ENCODE measurements at places on chromosomes 13 and 19.

DNA sequence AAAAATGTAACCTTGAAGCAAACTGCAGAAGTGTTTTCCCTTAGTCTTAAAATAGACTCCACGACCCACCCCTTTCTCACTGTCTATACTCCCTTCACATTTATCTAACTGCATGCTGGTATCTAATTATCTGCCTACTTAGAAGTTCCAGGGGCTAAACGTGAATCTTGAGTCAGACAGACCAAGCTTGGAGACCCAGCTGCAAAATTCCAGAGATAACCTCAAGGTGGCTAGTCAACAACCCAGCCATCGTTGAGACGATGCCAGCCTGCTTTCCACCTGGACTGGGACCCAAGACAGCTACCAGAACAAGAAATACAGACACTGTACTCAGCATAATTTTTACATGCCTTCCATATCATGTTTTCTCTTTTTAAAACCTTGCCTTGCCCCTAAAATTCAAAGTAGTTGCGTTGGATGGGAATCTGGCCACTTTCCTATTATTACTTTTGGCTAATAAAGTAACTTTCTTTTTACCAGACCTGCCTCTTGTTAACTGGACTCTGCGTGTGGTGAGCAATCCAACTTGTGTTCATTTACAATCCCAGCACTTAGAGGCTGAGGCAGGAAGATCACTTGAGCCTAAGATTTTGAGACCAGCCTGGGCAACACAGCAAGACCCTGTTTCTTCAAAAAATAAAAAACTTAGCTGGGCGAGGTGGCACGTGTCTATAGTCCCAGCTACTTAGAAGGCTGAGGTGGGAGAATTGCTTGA, 82.3 kb downstream of the CDADC1 start:
- no peak for DNase-seq

GRCh38 chr13:42807241-42807640, 25.9 kb downstream of the FAM216B start:
- no peak for DNase-seq

GRCh38 chr13:49220036-49220855, at the start of gene MLNR:
MLNR (plus strand) TSS chr13:49220338; CDS start chr13:49220338, 0 bp downstream.
- no peak for DNase-seq

DNA sequence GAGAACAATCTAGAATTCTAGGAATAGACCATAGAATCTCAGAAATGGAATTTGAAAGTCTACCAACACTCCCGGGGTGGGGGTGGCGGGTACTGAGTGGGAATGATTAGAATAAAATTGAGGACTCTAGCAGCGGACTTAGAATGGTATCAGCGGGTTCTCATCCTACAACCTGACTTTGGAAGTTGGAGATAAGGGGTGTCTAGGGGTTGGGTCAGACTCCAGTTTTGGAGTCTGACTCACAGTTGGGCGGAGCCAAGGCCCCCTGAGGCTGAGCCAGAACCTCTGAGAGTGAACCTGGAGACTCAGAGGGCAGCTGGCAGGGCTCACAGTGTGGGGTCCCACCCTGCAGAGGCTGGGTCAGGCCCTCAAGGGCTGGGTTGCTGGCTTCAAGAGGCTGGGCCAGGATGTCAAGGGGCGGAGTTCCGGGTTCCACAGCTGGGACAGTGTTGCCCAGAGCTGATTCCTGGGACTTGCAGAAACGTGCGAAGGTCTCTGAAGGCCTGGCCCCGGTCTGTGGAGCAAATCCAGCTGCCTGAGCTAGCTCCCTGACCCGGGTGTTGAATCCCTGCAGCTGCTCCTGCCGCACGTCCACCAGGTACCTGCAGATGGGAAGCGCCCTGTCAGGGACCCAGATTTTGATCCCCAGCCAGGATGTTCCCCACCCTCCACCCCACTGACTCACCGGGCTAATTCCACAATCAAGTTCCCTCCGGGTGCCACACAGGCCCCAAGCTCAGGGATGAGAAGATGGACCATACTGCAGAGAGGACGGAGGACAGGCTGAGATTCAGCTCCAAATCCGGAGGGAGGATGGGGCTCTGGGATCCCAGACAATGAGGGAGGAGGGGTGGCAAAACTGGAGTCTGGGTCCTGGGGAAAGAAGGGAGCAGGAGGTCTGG, 1.6 kb upstream of the TNNI3 start:
- DNase-seq = peak; percentile 44

DNA sequence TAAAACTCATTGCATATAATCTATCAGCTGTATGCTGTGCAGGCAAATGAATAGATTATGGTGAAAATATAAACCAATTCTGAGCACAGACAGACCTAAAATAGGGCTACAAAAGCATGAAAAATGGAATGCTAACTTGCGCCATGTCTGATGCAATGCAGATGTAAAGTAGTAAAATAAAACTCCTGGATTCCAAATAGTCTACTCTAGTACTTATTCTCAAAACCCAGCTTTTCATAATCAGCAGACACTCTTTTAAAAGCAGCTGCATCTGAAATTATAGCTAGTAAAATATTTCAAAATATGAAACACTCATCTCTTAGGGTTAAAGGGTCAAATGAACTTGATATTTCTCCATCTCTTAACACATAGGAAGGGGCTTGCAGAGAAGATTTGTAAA, 4.7 kb upstream of the POMP start:
- DNase-seq = no peak
